ENCODE measurements at places on chromosomes 1 and 21. TPM values are rescaled to one million over a fixed set of nuclear protein-coding genes. Genes with fewer than 3 reads are reported as not detected.

Gene BRINP2
- not detected for total RNA-seq

Gene ABCG1
- total RNA-seq: 11.3 TPM

Gene DNAJB4
- 12.0 TPM for total RNA-seq

Gene SEC16B
- not detected for total RNA-seq

Gene PAQR6
- total RNA-seq: 8.6 TPM

Gene YOD1
- total RNA-seq: 7.5 TPM

Gene MYCL
- 0.11 TPM for total RNA-seq

Gene TDRD5
- not detected for total RNA-seq

Gene GUCA2B
- not detected for total RNA-seq

Gene GPR61
- total RNA-seq: 0.20 TPM

Gene PROK1
- not detected for total RNA-seq

Gene SELL
- total RNA-seq: 517 TPM

Gene GBP3
- total RNA-seq: 34.0 TPM

Gene PRR9
- not detected for total RNA-seq

Gene CLCA2
- not detected for total RNA-seq

Gene FCGR1A
- not detected for total RNA-seq

Gene AKIRIN1
- total RNA-seq: 55.4 TPM

Gene PTGS2
- 1.3 TPM for total RNA-seq

Gene TRIM17
- 2.5 TPM for total RNA-seq

Gene TNFRSF14
- total RNA-seq: 158 TPM

Gene NPHP4
- 21.6 TPM for total RNA-seq

Gene NBPF10
- 4.5 TPM for total RNA-seq

Gene KRTAP19-1
- total RNA-seq: not detected

Gene TFF2
- not detected for total RNA-seq

Gene OR10Z1
- total RNA-seq: not detected

Gene ZNF695
- 0.95 TPM for total RNA-seq

Gene UCK2
- 53.4 TPM for total RNA-seq

Gene SPRR2E
- not detected for total RNA-seq

Gene CD164L2
- not detected for total RNA-seq

Gene LCE2B
- total RNA-seq: not detected

Gene SDC3
- total RNA-seq: 0.09 TPM

Gene COL8A2
- total RNA-seq: not detected

Gene PDZK1
- 0.36 TPM for total RNA-seq

Gene LRRC38
- total RNA-seq: not detected

Gene GBP7
- not detected for total RNA-seq

Gene TPRG1L
- 10.4 TPM for total RNA-seq

Gene DNAJC28
- total RNA-seq: 0.23 TPM

Gene RPE65
- total RNA-seq: not detected

Gene JAM2
- total RNA-seq: 0.16 TPM

Gene OR2T11
- not detected for total RNA-seq

Gene MYOG
- not detected for total RNA-seq

Gene SPRR5
- total RNA-seq: not detected

Measured in T-helper 2 cell treated with Interferon-gamma antibody and Interleukin-4, amounts not matched to agents 100 ng/mL and 5 ng/mL, for 36 hours (primary cell).